ENCODE measurements at places on chromosomes 11 and 22.

DNA sequence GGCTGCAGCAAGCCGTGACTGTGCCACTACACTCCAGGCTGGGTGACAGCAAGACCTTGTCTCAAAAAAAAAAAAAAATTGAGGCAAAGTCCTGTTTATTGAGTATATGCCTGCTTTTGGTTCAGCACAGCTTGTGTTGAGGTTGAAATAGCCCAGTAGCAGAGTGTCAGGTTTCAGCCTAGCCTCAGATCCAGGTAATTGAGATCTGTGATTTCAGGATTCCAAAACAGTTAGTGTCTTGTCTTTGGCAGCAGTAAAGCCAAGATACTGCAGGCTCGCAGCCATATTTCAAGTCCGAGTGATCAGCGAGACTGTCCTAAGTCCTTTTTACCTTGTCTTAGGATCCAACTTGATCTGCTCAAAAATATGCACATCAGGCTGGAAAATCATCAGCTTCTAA lies 27.0 kb downstream of the CUL5 start:
- no peak for DNase-seq

GRCh38 chr22:44342347-44342956 lies 29.7 kb upstream of the SHISAL1 start:
- DNase-seq: no peak

DNA sequence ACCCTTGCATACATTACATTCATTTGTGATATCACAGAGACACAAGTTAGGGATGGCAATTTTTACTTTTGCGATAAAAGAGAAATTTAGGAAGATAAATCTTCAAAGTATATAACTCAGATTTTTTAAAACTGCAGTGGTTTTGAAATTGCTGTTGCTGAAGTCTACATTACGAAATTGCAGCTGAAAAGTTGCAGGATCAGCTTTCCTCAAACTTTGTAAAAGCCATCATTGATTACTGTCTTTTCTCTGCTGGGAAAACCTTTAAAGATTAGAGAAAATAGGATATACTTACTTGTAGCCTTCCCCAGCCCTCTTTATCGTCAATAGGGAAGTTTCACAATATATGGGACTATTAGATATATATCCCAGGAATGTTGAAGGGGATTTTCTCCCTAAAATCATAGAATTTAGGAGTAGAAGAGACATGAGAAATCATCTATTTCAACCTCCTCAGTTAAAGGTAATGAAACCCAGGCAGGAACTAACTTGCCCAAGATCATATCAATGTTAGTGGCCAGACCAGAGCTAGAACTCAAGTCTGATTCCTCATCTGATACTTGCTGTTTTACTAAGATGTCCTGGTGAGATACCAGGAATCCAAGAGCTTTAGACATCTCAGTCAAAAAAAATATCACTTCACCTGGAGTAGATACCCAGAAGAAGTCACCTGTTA lies 10.4 kb upstream of the AGBL2 start:
- DNase-seq: no peak

- DNase-seq: no peak
Observed at GRCh38 chr11:72844356-72844755, 30.1 kb downstream of the ATG16L2 start.

DNA sequence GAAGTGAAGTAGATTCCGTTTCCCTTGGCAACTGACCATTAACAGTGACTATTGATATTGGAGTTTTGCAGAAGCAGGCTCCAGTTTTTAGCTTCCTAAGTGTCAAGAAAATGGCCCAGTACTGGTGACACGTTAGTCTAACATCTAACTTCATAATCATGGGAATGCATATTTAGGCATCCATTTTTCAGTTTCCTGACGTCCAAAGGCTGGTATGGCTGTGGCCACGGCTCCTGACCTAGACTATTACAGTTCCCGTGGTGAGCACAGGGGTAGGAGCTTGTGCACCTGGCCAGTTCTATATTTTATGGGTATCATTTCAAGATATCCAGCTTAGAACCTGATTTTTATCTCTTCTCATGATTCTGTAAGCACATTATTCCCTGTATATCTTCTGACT lies 323.8 kb downstream of the GUCY1A2 start:
- no peak for DNase-seq

- DNase-seq: no peak
Observed at GRCh38 chr11:31801298-31801702, 9.8 kb downstream of the PAX6 start.
